ENCODE measurements at places on chromosomes 4 and X.

DNA sequence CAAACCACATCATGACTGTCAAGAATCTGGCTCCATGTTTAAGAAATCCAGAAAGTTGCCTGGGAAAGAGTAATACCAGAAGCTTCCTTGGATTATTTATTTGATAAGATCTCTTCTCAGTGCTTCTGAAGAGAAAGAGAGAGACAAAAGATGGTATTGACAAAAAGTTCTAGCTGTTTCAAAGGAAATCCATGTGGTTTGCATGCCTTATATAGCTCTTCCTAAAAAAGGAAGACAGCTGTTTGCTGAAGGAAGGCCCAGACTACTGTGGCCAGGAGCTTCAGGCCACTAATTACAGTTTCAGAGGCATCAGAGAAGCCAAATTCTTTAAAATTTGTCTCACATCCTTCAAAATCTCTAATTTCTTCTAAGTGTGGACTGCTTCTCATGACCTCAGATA, 565.2 kb upstream of the SLIT2 start:
- DNase-seq = no peak

DNA sequence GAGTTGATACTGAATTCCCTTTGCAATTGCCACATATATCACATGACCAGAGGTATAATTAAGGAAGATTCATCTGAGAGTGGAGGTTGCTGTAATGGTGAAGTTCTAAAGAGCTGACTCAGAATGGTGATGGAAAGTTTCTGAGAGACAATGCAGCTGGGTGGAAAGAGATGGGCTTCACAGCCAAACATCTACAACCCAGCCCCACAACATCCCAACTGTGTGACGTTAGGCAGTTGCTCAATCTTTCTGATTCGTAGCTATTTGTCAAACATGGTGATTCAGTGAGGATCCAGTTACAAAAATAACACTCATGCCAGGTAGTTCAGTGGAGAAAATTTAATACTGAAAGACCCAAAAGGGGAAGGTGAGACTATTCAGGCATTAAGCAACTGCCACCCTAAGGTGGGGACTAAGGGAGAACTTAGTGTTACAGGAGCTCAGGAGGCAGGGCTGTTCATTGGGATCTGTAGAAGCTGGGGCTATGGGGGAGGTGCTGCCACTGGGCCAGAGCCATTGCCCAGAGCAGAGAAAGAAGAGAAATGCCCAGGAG, 6.9 kb upstream of the AFF1 start:
- DNase-seq = no peak

DNA sequence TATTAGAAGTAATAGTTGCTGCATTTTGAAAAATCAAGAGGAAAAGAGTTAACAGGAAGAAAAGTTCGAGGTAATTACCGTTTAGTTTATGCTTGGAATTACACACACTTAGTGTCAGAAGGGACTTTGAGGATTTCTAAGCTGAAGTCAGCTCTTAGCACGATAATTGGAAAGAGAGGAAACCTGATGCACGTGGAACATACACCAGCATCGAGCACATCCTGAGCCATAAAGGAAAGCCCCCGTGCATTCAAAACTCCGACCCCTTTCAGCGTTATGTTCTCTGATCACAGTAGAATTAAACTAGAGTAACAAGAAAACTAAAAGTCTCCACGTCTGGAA, 400 bp upstream of the PAQR3 start:
- no peak for DNase-seq

DNA sequence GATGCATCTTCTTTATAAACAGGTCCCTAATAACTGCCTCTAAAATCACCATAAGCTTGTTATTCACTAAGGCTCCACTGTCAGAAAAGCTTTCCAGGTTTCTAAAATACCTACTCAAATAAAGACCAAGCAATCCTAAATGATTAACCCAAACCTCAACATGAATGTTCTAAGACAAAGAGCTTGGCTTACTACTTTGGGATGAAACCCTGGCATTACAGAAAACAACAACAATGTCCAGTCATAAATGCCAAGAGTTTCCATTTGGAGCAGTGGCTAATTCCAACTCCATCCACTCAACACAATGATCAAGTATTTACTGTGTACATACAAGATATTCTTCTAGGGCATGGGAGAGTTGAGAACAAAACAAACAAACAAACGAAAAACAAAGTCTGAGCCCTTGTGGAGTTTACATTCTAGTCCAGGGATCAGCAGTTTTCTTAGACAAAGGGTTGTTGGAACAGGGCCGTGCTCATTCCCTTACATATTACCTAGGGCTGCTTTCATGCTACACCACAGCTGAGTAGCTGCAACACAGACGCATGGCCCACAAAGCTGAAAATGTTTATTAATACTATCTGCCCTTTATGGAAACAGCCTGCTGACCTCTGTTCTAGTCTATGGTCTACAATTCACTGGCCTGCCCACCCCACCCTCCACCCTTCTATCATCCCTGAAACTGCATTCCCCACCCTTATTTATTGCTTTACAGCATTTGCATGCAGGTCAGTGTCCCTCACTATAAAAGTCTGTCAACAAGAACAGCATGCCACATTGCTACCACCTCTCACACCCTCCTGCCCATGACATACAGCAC, 23.7 kb downstream of the ABCG2 start:
- DNase-seq = no peak

DNA sequence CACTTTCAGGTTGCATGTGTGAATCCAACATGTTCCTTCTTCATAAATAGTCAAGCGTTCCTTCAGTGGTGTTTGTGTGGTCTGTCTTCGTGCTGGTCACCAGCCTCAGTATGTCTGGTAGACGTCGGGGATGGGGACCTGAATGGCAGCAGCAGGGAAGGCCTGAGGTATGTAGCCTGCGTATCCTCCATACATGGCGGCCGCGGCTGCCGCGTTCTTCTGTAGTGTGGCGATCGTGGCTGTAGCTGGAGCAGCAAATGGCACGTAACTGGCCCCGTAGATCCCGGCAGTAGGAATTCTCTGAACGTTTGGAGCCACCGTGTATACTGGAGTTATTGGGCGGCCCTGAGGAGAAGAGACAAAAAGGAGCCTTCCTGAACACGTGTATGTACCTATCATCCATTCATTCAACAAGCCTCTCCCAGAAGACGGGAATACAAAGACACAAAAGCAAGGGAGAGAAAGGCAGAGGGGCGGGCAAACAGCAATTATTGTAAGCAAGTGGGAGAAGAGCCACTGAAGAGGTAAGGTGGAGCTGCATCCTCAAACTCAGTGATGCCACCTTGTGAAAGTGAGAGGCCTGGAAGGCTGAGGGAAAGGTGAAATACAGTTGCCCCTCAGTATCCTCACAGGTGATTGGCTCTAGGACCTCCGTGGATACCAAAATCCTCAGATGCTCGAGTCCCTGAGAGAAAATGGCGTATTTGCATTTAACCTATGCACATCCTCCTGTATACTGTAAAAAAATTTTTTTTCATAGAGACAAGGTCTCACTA, 90.9 kb downstream of the CHRNA9 start:
- no peak for DNase-seq

DNA sequence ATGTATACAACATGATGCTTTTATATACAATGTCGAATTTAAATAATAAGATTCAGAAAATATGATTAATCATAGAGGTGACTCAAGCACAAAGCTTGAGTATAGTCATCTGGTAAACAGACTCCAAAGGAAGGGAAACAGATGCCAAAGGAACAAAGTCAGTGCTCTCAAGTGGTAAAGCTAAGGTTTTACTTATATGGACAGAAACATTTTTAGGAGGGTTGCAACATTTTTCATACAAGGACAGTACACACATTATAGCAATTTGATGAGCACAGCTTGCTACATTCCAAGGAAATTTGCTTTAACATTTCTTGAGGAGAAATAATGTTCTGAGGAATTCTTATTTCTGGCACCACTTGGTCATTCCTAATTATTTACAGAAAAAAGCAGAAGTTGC, 333.4 kb upstream of the AADAT start:
- DNase-seq = no peak

GRCh38 chr4:108725457-108725856, 37.4 kb downstream of the ETNPPL start:
- DNase-seq = no peak

DNA sequence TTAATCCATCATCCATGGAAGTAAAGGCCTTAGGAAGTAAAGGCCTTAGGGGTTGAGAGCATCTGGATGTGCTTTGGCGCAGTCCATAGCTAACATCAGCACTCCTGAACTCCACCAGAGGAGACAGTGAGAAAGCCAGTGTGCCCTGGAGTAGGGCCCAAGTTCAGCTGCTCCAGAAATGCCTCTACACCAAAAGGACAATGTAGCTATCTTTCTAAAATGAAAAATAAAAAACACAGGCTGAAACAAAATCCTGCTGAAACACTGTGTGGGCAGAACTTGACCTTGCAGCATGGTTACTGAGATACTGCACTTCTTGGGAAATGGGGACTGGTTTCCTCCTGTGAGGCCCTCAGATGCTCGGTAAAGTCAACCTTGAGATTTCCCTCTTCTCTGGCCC, 29.3 kb downstream of the SH3RF1 start:
- DNase-seq = no peak

- DNase-seq = no peak
Measured at GRCh38 chr4:189049682-189050081, 891.0 kb upstream of the FRG1 start.

DNA sequence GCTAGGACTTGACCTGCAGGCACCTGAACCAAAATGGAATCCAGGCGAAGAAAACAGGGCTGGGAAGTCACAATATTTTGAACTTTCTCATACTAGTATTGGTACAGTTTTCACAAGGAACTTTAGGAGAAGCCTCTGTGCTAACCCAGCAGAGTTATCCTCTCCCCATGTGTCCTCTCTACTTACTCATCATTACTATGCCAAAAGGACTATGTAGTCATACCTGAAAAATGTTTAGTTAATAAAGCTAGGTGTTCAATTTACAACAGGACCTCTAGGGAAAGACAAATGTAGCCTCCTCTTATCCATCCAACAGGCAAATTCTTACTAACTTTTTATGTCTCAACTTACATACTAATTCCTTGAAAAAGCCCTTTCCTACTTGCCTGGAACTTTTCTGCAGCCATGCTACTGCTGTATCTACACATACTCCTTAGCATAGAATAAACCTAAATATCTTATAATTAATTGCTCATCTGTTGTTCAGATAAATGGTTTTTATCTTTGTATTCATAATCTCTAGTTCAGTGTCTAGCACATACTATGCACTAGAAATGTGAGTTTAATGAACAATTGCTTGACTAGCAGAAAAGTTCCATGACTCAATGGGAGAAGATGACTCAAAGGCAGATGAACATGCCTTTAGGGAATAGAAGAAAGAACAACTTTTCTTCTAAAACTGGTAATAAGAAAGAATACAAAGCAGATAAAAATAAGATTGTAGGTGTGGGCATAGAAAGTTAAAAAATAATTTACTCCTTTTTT, 215.5 kb upstream of the VEGFC start:
- DNase-seq = no peak

DNA sequence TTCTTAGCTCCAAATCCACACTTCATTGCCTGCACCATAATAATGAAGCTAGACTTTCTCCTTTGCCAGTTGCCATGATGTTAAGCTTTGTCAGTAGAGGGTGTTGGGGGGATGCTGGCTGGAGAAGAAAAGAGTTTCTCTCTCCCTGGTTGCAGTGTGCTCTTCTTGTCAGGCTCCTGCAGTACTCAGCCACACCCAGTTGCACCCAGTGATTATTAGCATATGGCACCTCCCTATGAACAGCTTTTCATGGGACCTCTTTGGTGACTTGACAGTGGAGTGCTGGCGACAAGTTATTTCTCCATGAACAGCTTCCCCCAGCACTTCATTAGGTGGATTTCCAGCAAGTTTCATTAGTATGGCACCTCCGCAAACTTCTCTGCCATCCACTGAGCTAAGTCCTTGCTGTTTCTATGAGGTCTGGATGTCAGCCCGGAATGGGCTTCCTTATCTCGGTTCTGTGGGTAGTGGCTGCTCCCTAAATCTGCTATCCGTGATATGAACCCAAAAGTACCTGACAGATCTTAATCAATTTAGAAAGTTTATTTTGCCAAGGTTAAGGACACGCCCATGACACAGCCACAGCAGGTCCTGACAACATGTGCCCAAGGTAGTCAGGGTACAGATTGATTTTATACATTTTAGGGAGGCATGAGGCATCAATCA, 18.8 kb upstream of the OTUD4 start:
- no peak for DNase-seq

DNA sequence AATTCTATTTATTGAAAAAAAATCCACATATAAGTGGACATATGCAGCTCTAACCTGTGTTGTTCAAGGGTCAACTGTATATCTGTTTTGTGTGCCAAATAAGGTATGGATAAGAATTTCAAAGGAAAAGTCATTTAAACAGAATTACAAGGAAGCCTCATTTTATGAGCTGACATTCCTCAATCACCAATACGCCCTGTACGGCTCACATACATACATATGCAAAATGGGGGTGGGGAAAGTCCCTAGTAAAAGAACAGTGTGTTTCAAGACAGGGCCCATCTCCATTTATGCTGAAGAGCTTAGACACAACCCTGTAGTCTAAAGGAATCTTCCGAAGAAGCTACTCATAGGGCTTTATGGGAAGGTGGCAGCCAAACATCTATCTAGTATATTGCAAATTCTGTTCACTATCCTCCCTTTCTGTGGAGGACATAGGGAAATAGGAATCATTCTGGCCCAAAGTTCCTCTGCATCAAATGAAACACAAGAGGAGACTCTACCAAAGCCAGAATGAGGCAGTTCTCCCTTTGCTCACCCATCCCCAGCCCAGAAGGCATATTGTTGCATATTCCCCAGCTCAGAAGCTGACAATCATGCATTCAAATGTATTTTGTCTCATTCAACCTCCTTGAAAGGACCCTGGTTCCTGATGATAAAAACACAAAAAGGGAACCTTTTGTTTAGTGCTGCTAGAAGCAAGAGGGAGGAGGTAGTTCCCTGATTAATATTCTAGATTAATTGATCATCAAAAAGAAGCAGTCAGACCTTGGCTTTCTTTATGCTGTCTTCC, 13.7 kb upstream of the ZBTB33 start:
- DNase-seq = no peak

- DNase-seq = no peak
Measured at GRCh38 chr4:149031399-149031798, 589.2 kb upstream of the NR3C2 start.

Measured in stimulated activated CD8-positive, alpha-beta memory T cell treated with anti-CD3 and anti-CD28 coated beads, Interleukin-15, amount 100 ng/mL, for 24 hours (primary cell).